ENCODE measurements at places on chromosomes 16 and 17.

- no peak for DNase-seq
Measured at GRCh38 chr16:56669005-56669839, at the start of gene MT1H. Gene MT1H (plus strand): TSS chr16:56669814. CDS start chr16:56669885, 71 bp downstream.

GRCh38 chr17:32525122-32525521 is 38.3 kb downstream of the CDK5R1 start:
- DNase-seq: no peak

DNA sequence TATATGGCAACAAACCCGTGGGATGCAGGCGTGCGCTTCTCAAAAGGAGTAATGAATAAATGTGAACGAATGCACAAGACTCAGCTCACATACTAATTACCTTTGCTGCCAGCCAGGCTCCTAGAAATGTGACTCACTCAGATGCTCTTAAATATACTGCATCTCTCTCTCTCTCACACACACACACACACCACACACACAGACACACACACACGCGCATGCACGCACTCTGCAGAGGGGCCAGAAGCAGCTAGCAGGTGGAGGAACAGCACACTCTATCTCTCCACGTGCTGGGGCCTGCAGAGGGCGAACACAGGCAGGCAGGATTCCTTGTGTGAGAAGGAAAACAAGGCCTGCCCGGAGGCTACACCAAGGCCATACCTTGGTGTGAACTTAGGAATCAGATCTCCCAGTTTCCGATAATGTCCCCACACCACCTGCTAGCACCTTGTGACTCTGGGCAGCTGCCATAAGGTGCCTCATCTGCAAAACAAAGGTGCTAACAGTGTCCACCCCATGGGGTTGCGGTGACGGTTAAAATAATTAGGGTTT is 5.3 kb downstream of the GPRC5B start:
- DNase-seq: no peak

- DNase-seq: no peak
Measured at GRCh38 chr16:87538160-87538559, 45.3 kb upstream of the ZCCHC14 start.

- peak; percentile 64 for DNase-seq
Measured at GRCh38 chr17:78842881-78843565, 2.4 kb upstream of the USP36 start.

DNA sequence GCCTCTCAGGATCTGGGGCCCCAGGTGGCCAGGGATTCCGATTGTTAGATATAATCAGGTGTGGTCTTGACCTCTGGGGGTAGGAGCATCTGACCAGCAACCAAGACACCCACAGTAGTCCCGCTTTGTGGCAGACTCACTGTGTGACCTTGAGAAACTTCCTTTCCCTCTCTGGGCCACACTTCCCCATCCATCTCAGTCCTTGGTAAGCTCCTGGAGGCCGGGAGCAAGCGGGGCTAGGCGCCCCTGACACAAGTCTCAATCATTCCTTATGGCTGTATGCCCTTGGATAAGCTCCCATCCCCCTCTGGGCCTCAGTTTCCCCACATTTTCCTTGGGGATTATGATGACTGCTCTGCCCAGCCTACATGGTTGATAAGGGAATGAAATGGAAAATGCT is 21.3 kb downstream of the CPNE2 start:
- no peak for DNase-seq

GRCh38 chr16:10765772-10766171 is 22.1 kb downstream of the NUBP1 start:
- DNase-seq: peak; percentile 76

DNA sequence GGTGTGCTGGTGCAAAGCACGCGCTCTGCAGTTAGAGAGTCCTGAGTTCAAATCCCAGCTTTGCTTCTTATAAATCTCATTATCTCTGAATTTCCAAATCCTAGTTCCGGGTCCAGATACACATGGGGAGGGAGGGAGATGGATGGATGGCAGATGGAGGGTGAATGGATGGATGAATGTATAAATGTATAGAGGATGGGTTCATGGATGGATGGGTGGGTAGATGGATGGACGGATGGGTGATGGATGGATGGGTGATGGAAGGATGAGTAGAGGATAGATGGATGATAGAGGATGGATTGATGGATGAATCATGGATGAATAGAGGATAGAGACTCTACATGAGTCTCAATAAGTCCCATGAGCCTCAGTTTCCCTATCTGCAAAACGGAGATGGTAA is 89.9 kb downstream of the MYH11 start:
- DNase-seq: no peak

DNA sequence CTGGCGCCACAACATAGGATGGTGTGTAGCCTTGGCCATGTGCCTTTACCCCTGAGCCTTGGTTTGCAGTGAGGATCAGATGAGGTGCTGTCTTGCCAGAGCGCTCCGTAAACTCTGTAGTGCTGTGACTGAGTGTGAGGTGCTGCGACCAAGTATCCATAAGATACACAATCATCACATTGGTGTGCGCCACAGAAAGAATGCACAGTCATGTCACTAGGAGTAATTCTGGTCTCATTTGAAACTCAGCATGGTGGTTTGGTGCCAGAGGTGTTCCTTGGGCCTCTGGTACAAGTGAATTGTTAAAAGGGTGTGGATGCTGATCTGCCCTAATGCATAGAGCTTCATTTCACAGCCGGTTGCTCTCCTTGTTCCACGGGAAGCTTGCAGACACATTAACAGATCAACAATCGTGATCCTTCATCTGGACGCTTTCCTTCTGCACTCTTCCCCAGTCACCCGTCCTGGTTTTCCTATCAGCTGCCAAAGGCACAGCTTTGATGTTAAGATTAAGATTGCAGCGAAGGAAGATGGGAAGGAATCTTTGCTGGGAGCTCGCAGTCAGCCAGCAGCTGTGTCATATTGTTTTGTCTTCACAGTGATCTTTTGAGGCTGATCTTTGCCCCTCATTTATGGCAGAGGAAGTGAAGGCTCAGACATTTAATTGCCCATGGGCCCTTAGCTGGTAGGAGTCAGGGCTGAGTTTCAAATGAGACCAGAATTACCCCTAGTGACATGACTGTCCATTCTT is 79.1 kb downstream of the KSR1 start:
- no peak for DNase-seq

- DNase-seq: no peak
Measured at GRCh38 chr16:4142268-4142667, 26.0 kb upstream of the ADCY9 start.

GRCh38 chr17:74780443-74781238 is 4.5 kb upstream of the NAT9 start:
- peak; percentile 51 for DNase-seq

DNA sequence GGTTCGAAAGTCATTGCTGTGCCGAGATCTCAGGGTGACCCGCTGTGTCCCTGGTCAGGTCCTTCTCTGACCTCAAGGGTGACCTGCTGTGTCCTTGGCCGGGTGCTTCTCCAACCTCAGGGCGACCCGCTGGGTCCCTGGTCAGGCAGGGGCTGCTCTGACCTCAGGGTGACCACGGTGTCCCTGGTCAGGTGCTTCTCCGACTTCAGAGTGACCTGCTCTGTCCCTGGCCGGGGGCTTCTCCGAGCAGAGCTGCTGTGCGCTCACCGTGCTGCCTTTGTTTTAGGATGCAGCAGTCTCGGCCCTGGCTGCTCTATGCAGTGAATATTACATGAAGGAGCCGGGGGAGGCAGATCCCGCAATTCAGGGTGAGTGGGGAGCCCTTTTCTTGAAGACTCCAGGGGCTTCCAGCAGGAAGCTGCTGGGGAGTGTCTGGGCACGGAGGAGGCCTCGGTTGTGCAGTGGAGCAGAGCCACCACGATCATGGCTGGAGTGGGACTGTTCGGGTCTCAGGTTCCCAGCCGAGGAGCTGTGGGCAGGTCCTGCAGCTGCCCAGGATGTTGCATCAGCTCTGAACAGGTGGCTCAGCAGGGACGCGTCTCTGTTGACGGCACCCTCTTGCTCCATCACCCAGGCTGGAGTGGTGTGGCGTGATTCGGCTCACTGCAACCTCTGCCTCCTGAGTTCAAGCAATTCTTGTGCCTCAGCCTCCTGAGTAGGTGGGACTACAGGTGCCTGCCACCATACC is 83.7 kb upstream of the ZNF750 start:
- no peak for DNase-seq

- DNase-seq: no peak
Measured at GRCh38 chr17:40596261-40596919, 31.1 kb upstream of the CCR7 start.

- no peak for DNase-seq
Measured at GRCh38 chr17:81685108-81685507, 1.3 kb downstream of the HGS start.

DNA sequence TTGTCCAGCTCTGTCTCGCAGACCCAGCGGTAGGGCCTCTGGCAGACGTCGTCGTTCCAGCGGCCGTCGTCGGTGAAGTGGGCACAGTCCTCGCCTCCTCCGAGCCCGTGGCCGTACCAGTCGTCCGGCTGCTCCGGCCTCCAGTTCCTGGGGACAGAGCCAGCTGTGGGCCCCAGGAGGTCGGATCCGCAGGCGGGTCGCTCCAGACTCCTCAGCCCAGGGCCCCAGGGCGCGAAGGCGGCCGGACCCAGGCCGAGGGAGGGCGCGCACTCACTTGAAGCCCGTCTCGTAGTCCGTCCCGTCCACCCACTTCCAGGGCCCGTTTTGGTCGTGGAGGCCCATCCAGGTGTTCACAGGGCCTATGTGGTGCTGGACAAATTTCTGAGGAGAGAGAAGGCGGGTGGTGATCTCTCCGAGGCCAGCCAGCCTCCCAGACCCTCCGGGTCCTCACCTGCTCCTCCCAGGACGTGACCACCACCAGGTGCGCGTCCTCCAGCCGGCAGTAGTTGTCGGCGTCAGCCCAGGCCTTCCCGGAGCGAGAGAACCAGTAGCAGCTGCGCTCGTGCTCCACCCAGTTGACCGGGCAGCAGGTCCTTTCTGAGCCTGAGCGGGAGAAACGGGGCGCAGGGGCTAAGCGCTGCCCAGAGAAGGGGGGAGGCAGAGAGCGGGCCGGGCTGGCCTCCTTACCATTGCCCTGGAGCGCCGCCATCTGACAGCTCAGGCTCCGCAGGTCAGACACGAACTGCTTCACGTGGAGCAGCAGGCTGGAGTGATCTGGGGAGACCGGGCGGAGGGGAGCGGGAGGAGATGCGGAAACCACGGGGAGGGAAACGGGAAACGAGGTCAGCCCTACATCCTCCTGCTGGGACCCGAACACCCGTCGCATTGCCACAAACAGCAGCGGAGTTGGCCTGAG is 5.2 kb downstream of the ASGR1 start:
- DNase-seq: peak; percentile 67

DNA sequence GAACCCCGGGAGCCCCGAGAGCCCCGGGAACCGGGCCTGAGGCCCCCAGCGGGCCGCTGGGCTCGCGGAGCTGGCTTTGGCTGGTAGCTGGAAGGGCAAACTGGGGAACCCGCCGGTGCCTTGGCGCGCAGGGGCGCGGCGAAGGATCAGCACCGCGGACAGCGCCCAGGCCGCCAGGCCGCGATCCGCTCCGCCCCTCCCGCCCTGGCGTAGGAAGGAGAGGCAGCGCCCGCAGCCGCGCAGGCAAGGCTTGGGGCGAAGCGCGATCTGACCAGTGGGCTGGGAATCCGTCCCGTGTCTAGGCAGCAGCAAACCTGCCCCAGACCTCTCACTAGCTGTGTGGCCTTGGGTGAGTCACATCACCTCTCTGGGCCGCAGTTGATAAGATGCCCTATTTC is 331 bp upstream of the CCDC92B start:
- peak; percentile 96 for DNase-seq

- no peak for DNase-seq
Measured at GRCh38 chr16:30030011-30030685, 923 bp downstream of the TLCD3B start.

DNA sequence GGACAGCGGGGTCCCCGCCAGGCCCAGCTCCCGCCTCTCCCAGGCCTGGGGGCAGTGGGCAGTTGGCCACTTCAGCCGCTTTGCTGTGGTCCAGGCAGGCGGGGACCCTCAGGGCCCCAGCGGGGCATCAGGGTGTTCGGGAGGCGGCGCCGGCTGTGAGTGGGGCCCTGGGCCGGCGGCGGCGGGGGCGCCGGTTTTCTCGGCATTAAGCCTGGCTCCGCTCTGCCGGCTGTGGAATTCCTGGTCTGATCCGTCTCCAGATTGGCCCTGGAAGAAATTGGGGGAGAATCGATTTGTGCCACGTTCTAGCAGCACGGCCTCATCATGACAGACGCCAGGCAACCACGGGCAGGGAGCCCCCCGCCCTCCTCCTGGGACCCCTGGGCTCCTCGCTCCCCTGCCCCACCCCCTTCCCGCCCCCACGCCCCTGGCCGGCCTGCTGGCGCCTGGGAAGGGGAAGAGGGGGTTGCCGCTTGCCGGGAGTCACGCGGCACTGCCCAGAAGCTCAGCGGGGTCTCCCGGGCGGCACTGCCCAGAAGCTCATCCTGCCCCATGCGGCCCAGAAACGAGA is 28.6 kb upstream of the SSTR5 start:
- DNase-seq: no peak

DNA sequence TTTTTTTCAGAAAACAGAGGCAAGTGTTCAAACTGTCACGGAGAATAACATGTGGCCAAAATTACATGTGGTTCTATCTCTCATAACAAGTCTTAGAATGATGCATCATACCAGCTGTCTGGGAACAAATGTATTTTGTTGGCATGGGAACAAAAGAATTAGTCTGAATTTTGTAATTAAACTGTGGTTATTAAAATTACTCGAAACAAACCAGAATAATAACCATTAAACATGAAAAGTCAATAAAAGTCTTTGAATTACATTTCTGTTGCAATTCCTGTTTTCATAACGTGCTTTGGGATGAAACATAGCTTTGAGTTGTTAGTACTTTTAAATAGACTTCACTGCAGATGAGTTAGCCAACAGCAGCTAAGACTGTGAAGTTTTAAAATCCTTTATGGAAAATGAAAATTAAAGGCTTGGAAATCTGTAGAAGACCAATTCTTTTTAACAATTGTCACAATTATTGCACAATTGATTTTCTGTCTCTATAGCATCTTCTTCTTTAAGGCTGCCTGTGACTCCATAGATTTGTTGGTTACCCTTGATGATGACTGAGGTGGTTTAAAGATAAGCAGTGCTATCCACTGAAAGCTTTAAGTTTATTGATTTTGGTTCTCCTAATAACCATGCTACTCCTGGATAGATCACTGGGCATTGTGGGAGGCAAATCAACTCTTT is 117.9 kb upstream of the AXIN2 start:
- no peak for DNase-seq

DNA sequence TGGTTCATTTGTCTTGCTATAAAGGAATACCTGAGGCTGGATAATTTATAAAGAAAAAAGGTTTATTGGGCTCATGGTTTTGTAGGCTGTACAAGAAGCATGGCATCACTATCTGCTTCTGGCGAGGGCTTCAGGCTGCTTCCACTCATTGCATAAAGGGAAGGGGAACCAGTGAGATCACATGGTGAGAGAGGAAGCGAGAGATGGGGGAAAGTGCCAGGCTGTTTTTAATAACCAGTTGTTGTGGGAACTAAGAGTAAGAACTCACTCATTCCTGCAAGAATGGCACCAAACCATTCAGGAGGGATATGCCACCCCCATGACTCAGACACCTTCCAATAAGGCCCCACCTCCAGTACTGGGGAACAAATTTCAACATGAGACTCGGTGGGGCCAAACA is 24.3 kb downstream of the SPECC1 start:
- no peak for DNase-seq
